ENCODE measurements at places on chromosomes 1 and 21.

GRCh38 chr1:234554218-234554697 lies 55.7 kb downstream of the IRF2BP2 start:
- no peak for DNase-seq

- DNase-seq: no peak
Observed at GRCh38 chr1:98205291-98206017, 284.6 kb upstream of the DPYD start.

GRCh38 chr1:93576346-93576745 lies 105.3 kb downstream of the BCAR3 start:
- no peak for DNase-seq

- no peak for DNase-seq
Observed at GRCh38 chr1:29156543-29157268, 25.0 kb downstream of the SRSF4 start.

GRCh38 chr1:204560590-204561150 lies 44.5 kb downstream of the MDM4 start:
- DNase-seq: no peak

- no peak for DNase-seq
Observed at GRCh38 chr1:67496329-67496728, 66.1 kb upstream of the SERBP1 start.

DNA sequence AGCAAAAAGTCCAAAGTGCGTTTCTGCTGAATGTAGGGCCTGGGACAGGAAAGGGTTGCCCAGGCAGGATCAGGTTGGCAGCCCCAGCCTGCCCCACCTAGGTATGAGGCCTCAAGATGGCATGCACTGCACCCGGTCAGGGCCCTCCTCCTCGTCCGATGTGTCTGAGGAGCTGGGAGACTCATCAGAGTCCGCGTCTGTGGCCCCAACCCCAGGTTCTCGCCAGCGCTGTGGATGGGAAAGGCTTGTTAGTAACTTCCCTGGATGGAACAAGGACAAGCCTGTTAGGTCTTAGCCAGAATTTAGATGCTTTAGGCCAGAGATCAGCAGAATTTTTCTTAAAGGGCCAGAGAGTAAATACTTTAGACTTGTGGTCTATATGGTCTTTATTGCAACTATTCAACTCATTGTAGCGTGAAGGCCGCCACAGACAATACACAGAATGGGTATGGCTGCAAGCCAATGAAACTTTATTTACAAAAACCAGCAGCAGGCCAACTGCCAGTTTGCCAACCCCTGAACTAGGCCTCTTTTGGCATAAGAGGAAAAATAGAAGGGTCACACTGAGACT lies 12.4 kb downstream of the PEA15 start:
- no peak for DNase-seq

DNA sequence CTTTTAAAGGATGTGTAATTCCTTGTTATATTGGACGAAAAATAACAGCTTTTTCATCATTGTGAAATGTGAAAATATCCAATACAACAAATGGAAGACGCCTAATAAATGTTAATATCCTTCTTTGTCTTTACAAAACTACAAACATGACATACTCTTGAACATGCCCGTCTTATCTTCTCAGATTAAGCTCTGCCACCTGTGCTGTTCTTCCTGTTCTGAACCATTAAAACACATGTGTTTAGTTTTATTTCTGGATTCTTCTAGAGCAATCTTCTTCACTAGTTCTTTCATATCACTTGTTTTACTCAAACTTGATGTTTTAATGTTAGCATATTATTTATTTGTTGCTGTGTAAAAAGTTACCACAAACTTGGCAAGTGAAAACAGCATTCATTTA lies 147.0 kb downstream of the CLEC20A start:
- DNase-seq: no peak

DNA sequence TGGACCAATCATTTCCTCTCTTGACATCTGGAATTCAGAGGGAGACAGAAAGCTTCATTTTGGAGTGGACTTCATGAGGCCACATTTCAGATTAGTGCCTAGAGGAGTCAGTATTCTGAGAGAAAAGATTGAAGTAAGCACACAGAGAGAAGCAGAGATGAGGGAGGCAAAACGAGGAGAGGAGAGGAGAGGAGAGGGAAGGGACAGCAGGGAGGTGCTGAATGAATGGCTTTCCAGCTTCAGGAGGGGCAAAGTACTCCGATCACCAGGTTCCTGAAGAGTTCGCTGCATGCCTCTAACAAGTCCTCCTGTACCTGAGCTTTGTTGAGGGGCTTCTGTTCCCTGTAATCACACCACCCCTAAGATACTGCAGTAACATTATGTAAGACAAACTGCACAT lies 76.0 kb downstream of the NRIP1 start:
- no peak for DNase-seq

DNA sequence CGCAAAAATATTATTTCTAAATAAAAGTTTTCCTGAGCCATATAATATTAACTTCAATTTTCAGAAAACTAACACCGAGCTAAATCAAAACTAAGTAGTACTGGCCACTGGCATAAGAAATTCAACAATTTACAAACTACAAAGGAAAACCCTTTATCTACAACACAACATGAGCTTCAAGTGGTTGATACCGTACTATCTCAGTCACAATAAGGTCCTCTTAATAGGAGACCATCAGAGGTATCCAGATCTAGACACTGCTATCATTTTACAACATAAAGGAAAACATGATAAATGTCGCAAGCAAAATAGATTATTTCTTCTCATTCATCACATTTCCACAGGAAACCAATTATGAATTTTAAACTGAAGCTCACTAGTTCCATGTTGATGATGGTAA lies 39.5 kb downstream of the GATAD2B start:
- no peak for DNase-seq

All from A549 (cell line).